ENCODE measurements at places on chromosomes 3 and 15. TPM values are rescaled to one million over a fixed set of nuclear protein-coding genes. Genes with fewer than 3 reads are reported as not detected.

Gene CYP11A1
- total RNA-seq = not detected

Gene FAM219B
- total RNA-seq = 62.8 TPM

Gene TF
- 0.89 TPM for total RNA-seq

Gene FAM43A
- 7.5 TPM for total RNA-seq

Gene CILP
- not detected for total RNA-seq

Gene GOLGA8J
- not detected for total RNA-seq

Gene EPHB1
- 1.3 TPM for total RNA-seq

Gene CD96
- total RNA-seq = not detected

Gene GHSR
- not detected for total RNA-seq

Gene MYZAP
- not detected for total RNA-seq

Gene PPP1R14D
- not detected for total RNA-seq

Gene ZDHHC19
- total RNA-seq = not detected

Gene FILIP1L
- total RNA-seq = not detected

Gene PLA1A
- not detected for total RNA-seq

Gene CACNA2D2
- total RNA-seq = 0.21 TPM
